ENCODE measurements at places on chromosomes 1 and 21.

DNA sequence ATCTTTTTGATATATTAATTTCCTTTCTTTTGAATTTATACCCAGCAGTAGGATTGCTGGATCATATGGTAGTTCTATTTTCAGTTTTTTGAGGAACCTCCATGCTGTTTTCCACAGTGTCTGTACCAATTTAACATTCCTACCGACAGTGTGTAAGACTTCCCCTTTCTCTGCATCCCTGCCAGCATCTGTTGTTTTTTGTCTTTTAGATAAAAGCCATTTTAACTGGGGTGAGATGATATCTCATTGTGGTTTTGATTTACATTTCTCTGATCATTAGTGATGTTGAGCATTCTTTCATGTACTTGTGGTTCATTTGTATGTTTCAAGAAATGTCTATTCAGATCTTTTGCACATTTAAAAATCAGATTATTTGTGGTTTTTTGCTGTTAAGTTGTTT lies 62.4 kb upstream of the STUM start:
- no peak for DNase-seq

DNA sequence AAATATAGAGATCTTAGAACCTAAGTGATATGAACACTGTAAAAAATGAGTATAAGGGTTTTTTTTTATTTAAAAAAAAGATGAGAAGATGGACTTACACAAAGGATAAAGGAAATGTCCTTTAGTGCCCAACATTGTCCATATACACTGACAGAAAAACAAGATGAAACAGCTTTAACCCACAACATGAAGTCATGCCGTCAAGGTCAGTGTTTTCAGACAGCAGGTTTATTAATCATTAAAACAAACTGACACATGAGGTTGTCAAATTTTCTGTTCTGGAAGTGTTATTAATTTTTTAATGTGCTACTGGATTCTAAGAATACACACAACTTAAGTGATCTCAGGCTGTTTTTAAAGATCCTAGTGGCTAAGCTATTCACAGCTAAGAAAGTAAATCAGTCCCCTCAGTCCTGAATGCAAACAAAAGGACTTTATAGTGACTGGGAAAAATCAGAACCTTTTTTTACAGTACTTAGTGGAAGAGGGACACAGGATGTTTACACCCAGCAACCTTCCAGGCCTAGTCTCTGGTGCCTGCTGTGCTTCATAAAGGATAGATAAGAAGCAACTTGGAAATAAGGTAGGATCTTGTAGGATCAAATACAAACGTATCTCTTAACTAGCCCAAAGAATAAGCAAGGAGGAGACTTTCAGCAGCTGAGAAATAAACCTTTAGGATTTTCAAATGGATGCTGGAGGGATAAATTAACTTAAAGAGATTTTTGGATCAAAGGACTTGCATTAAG lies 21.9 kb upstream of the PKN2 start:
- DNase-seq = no peak

GRCh38 chr1:46369542-46370213 lies 24.4 kb upstream of the FAAH start:
- no peak for DNase-seq

DNA sequence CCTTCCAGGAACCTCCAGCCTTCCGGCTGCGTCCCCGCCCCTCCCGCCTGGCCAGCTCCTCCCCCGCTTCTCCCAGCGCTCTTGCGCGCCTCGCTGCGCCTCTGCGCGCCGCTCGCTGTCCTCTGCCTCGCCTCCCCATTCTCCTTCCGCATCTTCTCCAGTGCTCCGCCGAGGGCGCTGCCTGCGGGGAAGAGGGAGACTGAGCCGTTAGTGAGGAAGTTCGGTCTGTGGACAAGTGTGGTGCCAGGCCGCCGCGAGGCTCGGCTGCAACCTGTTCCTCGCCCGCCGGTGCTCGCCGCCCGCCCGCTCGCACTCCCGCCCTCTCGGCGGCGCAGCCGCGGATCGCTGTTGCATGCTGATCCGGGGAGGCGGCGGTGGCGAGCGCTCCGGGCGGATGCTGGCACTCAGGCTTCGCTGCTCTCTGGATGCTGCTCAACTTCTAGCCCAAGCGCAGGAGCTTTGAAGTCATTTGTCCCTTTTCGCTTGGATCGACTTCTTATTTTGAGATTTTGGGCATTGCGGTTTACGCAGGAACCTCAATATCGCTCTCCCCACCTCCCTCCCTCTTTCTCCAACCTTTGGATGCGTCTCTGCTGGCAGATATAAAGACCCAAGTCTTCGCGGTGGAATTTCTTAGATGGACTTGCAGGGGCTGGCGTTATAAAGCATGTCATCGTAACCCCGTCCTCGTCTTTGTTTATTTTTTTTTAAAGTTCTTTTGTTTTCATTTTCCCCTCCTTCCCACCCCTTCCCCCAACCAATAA lies 614 bp upstream of the CACNA1E start:
- DNase-seq = no peak

- no peak for DNase-seq
Measured at GRCh38 chr21:41360072-41360821, 1.6 kb upstream of the MX2 start.

DNA sequence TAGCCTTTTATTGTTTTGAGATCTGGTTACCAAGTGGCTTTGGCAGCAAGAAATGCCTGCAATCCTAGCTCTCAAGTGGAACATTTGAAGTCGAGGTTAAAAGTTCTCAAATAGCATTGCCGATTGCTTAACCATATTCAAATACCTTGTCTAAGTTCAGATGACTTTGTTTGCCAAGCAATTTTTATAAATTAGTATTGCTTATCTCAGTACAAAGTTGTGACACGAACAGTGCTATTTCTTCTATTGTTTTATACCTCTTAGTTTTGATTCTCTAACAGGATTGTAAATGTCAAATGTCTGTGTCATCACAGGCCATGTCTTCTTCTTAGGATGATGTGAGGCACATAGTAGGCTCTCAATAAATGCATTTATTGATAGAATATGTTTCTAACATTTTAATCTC lies 633.3 kb downstream of the PTPRC start:
- no peak for DNase-seq

Measured in mesothelial cell of epicardium (in vitro differentiated cells).